ENCODE measurements at places on chromosomes 2 and 18. TPM values are rescaled to one million over a fixed set of nuclear protein-coding genes. Genes with fewer than 3 reads are reported as not detected.

SH3RF3 gene
- 0.08 TPM for polyA plus RNA-seq

CPO gene
- polyA plus RNA-seq, result 0.25 TPM

DNA sequence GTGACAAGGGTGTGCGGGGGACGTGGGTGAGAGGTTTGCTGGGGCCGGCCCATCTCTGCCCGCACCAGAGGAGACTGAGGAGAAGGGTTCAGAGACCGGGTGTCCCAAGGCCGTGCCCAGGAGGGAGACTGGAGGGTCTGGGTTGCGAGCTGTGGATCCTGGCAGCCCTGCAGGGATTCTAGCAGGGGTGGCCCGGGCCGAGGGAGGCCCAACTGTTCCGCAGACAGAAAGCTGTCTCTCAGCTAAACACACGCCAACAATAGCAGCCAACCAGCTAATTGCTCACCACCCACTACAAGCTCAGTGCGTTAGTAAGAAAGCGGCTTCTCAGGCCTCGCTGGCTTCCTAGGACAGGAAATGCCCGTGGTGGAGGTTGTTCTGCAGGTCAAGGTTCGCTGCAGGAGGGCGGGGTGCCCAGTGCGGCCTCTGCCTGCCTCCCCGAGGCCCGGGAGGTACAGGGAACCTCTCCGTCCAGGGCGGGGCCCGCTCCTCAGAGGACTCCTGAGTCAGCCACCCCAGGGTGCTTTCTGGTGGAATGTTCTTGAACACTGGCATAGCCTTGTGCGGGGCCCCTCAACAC is 282.0 kb upstream of the PXDN start:
- no peak for DNase-seq

DNA sequence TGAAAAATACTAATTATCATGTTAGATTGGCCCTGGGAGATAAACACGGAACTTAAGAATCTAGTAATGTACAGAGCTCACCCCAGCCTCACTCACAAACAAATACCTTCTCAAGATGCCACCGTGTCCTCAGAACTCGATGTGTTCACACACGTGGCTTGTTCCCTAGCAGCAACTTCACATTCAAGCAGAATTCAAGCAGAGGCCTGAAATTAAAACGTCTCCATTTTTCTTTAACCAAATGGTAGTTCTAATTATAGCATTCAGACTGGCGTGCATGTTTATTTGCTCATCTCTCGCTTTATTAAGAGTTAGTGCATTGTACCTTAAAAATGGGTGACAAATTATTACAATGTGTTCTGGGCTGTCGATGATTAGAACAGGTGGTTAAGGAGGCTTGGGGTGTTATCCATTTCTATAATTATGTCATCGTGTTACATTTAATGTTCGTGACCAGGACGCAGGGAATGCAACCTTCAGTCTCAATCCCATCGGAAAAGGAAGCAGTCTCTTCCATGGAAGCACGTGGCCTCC is 57.3 kb upstream of the SLC66A3 start:
- no peak for DNase-seq

GRCh38 chr18:74869904-74870863 is 272.5 kb downstream of the ZNF407 start:
- no peak for DNase-seq

- DNase-seq, result no peak
Observed at GRCh38 chr2:129242269-129242668, 737.2 kb upstream of the RAB6C start.

DNA sequence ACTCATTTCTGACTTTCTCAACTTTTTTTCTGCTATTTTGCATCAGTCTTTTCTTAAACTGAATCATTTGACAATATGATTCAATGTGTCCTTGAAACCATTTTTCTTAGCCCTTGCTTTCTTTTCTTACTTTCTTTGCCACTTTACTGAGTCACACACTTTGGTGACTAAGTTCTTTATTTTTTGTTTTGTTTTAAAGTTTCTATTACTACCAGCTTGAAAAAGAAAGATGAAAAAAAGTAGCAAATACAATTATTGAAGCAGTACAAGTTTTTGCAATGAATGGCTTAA is 116.5 kb downstream of the DOCK10 start:
- DNase-seq, result no peak

RIT2 gene
- polyA plus RNA-seq, result not detected

- DNase-seq, result no peak
Observed at GRCh38 chr2:47917276-47917961, 11.1 kb upstream of the FBXO11 start.

SERPINB3 gene
- polyA plus RNA-seq, result 3.8 TPM

DNA sequence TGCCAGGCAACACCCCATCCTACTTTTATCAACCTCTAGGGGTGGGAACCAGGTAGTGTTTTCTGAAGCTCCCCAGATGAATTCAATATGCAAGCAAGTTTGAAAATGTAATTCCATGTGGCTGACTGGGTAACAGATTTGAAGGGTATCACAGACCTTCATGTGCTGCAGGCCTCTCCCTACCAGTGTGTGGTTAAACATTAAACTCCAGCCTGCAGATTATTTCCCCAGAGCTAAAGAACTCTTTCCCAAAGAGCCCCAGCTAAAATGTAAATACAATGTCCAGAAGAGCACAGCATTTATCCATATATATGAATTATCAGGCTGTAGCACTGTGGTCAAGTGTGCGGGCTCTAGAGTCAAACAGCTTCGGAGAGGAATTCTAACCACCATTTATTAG is 134.1 kb downstream of the MYO5B start:
- DNase-seq, result no peak

GRCh38 chr2:179467111-179467510 is 202.5 kb upstream of the SESTD1 start:
- DNase-seq, result no peak

ABCG8 gene
- polyA plus RNA-seq, result not detected

ALLC gene
- polyA plus RNA-seq, result not detected

PPP1R1C gene
- polyA plus RNA-seq, result 3.0 TPM

DNA sequence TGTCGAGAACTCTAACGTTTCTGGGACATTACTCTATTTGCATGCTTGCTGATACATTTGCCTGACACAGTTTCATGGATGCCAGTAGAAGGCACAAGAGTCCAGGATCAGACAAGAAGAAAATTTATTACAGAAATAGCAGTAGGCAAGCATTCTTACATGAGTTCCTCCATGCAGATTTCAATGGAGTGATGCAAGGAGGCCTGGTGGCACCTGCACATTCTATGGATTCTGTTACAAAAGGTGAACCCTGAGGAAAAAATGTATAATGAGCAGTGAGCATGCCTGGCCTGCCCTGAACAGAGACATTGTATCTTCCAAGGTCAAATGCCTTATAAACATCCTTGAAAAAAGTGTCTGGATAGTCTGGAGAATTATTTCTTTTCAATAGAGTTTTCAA is 142.9 kb downstream of the DSEL start:
- DNase-seq, result no peak

TSN gene
- 78.4 TPM for polyA plus RNA-seq

DNA sequence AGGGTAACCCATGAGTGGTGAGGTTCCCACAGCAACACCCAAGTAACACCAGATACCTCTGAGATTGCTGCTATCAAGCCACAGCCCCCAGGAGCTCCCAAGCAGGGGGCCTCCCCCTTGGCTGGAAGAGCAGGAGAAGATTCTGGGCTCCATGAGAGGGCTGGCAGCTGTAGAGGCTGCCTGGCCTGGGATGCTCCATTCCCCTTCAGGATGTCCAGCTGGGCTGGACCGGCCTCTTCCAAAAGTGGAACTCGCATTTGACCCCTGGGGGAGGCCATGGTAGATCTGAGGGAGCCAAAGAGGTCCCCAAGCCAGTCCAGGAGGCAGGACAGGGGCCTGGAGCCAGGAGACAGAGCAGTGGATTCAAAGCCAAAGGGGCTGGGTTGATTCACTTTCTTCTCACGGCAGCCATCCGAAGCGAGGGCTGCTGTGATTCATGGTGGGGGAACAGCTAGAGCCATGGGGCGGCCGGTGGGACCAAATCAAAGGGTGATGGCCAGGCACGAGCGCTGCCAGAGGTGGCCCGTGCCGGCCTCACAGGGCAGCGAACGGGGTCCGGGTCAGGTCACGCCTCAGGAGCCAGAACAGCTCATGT is 95.3 kb upstream of the ID2 start:
- no peak for DNase-seq

DNA sequence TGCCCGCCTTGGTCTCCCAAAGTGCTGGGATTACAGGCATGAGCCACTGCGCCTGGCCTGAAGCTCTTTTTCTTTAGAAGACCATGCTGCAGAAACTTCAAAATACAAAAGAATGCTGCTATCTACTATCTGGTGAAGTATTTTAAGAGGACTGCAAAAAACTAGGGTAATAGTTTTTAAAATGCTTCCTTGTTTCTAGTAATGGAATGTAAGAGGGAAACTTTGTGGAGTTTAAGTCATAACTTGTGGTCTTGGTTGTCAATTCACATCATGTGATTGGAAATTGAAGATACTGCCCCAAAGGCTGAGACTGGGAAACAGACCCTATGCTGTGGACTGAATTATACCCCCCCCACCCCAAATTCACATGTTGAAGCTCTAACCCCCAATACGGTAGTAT is 68.3 kb downstream of the B3GNT2 start:
- no peak for DNase-seq

Measured in keratinocyte (primary cell).